Fibroblast of skin of left biceps (primary cell): ENCODE measurements at places on chromosomes 2 and 18.

DNA sequence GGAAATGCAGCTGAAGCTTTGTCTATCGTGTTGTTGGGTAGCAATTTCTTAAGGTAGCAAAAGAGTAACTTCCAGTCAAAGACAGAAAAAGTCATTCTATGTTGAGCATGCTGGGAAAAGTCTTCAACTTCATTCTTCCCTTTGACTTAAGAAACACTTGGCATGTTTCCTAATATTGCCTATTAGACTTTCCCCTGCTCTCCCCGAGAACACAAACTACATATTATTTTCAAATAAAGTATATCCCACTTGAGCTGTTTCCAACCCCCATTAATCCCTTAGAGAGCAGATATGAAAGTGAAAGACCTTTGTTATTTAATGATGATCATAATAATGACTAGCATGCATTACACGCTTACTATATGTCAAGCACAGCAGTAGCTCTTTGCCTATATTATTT lies 136.0 kb upstream of the SPOPL start:
- no peak for DNase-seq

DNA sequence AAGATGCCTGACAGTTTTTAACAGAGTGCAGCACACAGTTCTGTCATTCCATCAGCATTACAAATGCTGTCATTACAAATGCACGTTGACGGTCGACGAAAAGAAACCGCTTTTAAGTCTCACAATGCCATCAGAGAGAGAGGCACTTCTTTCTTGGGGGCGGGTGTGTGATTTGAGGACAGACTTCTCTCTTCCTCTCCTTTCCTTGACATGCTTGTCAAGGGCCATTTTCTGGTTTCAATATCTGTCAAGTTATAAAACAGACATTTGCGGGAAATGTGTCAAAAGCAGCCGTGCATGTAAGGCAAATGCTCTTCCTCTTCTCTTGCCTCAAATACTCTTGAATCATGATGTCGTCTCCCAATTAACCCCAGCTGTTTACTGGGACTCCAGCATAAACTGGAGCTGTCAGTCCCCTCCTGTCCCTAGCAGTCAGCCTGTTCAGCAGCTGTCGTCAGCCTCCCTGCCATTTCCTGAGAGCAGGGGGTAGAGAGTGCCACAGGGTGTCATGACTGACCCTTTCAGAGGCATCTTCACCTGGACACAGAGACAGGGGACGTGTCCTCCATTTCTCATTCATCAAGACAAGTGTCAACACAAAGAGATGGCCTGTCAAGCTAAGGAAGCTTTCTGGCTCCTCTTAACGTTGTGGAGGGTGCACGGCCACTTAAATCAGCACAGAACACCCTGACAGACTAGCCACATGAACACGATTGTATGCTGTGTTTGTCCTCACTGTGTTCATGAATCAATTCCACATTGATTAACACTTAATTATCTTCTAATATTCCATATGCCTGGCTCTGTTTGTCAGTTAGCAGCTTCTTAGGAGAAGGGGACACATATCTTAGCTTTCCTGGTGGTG lies 305.4 kb upstream of the RAB6C start:
- no peak for DNase-seq

DNA sequence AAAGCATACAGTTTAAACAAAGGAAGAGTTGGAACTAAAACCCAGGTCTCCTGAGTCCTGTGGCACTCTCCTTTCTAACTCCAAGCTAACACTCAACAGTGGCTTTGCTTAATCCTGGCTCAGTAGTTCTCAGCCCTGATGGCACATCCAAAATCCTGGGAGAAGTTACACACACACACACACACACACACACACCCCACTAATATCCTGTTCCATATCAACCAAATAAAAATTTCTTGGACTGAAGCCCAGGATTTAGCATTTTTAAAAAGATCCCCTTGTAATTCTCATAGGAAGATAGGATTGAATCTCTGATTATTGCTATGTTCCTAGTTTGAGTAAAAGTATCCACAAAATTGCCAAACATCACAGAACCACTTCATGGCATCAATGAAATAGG lies 136.1 kb upstream of the RIOK3 start:
- no peak for DNase-seq

DNA sequence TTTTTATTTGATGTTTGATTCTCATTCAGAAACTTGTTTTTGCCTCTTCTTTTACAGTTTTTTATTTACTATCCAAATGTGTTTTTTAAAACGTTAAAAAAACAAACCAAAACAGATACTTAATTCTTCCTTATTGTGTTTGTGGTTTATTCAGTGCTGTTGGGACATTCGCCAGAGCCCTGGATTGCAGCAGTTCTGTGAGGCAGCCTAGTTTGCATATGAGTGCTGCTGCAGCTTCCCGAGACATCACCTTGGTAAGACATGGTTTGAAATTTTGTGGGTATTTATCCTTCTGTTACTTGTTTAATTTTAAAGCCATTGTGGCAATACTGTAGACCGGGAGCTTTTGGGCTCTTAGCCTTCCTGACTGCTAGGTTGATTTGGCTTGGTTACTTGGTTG lies 91.2 kb downstream of the MTA3 start:
- DNase-seq: no peak

- DNase-seq: no peak
Observed at GRCh38 chr18:7321831-7322230, 90.9 kb downstream of the LRRC30 start.

DNA sequence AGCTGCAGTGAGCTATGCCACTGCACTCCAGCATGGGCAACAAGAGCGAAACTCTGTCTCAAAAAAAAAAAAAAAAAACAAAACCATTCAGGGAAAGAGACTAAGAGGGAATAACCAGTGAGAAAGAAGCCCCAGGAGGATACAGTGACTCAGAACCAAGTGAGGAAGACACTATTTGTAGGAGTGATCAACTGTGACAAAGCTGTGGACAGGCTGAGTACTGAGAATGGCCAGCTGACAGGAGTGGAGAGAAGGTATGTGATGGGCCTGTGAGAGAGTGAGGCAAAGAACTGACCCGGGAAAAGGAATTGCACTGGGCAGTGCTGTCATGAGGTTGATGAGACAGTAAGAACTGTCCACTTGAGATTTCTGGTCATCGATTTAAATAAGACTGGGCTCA lies 6.7 kb upstream of the LCT start:
- DNase-seq: no peak

DNA sequence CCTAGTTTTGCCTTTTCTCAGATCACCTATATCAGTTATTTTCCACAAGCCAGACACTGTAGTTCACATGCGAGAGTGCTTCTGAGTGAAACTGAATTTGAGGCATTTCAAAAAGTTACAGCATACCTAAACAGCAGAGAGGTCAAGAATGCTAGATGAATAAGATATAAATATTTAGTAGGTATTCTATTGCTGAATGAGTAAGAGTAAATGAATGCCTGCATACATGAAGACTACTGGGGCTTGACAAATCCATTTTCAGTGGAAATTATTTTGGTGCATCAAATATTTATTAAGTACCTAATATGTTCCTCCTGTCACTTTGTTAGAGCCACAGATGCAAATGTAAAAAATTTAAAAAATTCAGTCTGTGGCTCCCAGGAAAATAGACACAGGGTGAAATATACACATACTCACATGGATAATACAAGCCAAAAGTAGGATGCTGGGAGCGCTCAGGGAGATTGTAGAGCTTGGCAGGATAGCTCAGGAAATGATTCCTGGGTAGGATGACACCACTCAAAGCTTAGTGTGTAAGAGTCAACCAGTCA lies 27.6 kb upstream of the CDC42EP3 start:
- peak; percentile 76 for DNase-seq

DNA sequence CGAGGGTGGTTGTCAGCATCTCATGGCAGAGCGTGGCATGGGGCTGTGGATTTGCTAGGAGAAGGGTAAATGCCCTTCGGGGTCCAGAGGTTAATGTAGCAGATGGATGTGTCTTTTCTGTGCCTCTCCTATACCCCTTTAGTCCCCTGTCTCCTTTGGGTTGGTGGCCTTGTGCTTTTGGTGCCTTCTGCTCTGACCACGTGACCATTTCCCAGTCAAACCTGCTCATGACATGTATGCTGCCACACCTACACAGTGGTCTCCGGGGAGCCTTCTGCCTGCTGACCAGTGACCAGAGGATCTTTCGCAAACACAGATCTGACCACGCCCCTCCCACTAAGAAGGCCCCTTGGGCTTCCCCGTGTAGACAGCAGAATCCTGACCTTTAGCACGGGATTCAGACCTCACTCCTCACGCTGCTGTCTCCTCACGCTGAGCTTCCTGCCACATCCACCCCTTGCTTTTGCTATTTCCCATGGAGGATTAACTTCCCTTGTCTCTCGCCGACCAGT lies 116.2 kb downstream of the ACOXL start:
- no peak for DNase-seq

DNA sequence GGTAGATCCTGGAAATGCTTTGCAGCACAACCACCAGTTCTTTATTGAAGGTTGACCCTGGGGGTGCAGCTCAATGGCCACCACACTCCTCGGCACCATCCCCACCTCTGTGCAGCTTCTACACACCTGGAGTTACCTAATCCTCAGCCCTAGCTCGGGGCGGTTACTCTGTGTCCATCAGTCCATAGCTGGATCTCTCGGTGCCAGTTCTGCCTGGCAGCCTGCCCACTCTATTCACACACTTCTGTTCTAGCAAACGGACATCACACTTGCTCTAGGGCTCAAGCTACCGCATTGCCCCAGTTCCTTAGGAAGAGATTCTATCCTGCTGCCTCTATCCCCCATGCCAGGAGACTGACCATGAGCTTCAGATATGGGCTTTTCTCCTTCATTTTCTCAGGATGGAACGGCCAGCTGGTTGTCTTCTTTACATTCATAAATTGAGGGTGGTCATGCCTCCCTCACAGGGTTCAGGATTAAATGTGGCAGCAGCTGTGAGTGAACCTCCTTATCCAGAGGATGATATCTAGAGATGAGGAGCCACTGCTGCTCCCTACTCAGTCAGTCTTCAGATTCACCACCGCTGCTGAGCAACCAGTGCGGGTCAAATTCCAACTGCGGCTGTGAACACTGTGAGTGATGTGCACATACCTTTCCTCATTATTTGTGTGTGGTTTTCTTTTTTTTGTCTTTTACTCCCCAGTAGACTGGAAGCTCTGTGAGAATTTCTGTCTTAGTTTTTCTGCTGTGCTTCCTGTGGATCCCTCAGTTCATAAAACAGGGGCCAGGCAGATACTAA lies 66.9 kb upstream of the TRIB2 start:
- DNase-seq: no peak

- DNase-seq: no peak
Observed at GRCh38 chr2:151849413-151850010, 21.3 kb upstream of the ARL5A start.

- DNase-seq: no peak
Observed at GRCh38 chr2:41484858-41485234, 563.0 kb upstream of the PKDCC start.

GRCh38 chr2:179097131-179097530 lies 47.2 kb upstream of the CCDC141 start:
- DNase-seq: no peak

- no peak for DNase-seq
Observed at GRCh38 chr2:7515327-7515726, 598.1 kb downstream of the RNF144A start.

- DNase-seq: peak; percentile 61
Observed at GRCh38 chr2:209648714-209649113, 122.9 kb upstream of the UNC80 start.
